ENCODE measurements at places on chromosomes 13 and 19.
A peak's percentile ranks its signal among the peaks of the same experiment; 100 is the strongest.

DNA sequence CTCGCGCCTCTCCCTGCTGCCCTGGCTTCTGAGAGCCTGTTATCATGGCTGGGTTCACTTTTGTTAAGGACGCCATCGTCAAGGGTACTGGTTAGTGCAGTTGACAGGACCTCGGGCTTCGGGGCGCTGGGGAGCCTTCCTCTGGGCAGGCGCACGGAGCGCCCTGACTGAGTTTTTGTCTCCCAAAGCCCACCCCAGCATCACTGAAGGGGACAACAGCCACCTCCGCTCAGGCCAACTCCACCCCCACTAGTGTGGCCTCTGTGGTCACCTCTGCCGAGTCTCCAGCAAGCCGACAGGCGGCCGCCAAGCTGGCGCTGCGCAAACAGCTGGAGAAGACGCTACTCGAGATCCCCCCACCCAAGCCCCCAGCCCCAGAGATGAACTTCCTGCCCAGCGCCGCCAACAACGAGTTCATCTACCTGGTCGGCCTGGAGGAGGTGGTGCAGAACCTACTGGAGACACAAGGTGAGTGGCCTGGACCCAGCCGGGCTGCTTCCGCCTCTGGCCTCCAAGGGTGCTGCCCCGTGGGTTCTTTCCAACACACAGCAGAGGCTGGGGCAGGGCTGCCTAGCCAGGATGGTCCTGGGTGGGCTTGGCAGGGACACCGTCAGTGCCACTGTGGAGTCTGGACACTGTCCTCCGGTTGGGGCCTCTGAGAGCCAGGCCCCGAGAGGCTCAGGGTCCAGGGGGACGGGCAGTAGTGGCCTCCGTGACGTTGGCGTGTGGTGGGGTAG is 16.9 kb downstream of the TSSK6 start:
- no peak for DNase-seq

DNA sequence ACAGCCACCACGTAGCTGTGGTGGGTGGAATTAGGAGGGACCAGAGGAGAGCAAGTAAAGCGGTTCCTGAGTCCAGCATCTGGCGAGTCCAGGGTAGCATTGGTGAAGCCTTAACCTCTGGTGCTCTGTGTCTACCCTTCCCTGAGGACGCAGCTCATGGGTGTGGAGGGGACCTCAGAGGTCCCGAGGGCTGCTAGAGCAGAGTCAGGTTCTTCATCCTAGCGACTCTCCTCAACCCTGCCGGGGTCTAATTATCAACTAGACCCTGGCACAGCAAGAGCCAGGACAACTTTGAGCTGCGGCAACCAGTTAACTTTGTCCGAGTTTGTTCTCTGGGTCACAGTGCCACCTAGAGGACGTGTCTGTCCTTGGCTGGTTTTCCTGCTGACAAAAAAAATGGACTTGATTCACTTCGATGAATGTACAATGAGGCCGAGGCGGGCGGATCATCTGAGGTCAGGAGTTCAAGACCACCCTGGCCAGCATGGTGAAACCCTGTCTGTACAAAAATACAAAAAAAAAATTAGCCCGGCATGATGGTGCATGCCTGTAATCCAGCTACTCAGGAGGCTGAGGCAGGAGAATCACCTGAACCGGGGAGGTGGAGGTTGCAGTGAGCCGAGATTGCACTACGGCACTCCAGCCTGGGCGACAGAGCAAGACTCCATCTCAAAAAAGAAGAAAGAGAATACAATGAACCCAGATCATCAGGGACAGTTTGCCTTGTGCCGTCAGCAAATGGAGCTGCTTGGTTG is 25.0 kb downstream of the TSSK6 start:
- DNase-seq, result peak; percentile 90

DNA sequence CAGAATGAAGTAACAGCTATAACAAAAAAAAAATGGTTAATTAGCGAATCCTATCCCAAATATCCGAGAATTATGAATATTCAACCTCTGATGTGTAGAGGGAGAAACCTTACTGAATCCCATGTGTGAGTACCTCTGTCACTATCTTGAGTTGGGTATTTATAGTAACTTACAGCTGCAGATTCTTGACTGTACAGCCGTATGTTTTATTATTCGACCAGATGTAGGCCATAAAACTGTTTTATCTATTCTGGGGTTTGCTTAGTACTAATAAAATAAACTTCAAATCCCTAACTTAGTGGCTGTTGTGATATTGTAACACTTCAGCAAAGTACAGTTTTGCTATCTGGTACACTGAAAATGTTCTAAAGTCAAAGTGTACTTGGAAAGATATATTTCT is 120.0 kb downstream of the EFNB2 start:
- no peak for DNase-seq

DNA sequence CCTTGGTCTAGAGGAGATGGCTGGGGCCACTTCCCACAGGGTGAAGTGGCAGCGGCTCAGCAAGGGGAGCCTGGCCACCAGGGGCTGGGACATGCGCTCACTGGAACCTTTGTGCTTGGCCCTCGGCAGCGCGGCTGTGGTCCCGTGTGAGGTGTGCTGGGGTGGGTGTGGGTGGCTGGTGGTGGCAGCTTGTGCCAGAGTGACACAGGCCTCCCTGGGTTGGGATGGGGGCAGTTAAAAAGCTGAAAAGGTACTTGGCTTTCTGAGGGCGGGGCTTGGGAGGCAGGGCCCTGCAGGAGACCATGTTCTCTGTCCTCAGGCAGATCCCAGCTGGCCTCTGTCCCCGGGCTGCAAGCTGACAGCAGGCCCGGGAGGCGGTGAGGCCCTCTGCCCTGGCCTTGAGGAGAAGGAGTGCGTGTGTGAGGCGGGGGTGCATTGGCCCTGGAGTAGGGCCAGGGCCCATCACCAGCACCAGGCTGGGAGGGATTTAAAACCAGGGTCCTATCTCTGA is 17.3 kb downstream of the MPND start:
- DNase-seq, result no peak

DNA sequence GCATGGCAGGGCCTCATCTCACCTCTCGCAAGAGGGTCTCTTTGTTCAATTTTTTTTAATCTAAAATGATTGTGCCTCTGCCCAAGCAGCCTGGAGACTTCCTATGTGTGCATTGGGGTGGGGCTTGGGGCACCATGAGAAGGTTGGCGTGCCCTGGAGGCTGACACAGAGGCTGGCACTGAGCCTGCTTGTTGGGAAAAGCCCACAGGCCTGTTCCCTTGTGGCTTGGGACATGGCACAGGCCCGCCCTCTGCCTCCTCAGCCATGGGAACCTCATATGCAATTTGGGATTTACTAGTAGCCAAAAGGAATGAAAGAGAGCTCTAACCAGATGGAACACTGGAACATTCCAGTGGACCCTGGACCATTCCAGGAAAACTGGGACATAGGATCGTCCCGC is 8.0 kb downstream of the FXYD3 start:
- no peak for DNase-seq

- no peak for DNase-seq
Observed at GRCh38 chr19:19209372-19209771, 2.4 kb upstream of the NCAN start.

GRCh38 chr13:90365130-90365529 is 982.4 kb upstream of the MIR17HG start:
- DNase-seq, result no peak

DNA sequence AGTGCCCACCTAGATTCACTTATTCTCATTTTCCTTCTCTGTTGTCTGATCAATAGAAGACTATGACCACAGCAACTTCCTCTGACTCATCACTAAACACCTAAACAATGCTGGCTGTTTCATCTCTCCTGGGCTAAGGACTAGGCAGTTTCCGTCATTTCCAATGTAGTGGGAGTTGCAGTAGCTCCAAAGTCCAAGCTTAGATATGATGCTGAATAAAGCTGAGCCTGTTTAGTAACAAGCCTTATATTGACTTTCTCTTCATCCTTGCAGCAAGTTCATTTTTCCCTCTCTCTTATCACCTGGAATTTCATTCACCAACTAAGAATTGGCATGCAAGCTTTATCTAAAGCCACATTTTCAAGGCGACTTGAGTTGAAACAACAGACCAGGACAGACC is 53.5 kb upstream of the PCDH9 start:
- no peak for DNase-seq

DNA sequence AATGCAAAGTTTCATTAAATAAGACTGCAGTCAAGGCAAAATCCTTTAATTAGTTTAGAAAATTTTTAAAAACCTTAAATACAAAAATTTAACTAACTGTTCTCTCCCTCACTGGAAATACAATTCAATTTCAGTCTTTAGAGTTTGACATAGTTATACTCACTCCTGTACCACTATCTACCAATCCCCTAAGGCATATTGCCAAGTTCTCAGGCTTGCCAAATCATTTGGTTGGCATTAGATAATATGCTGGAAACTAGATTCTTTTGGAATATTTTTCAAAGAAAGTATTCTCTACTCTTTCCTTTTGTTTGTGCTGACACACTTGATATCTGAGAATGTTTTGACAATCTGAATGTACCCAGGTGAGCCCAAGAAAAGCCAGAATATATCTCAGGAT is 77.2 kb downstream of the TSC22D1 start:
- DNase-seq, result no peak

GRCh38 chr13:38602266-38602665 is 84.6 kb upstream of the FREM2 start:
- DNase-seq, result no peak

- DNase-seq, result no peak
Observed at GRCh38 chr13:35549481-35549880, 73.0 kb upstream of the MAB21L1 start.

GRCh38 chr19:18332917-18333530 is 7.4 kb upstream of the PGPEP1 start:
- DNase-seq, result no peak

- DNase-seq, result peak; percentile 12
Observed at GRCh38 chr13:94210816-94211215, 268.7 kb downstream of the DCT start.

- no peak for DNase-seq
Observed at GRCh38 chr13:37413161-37413560, 185.4 kb downstream of the POSTN start.

DNA sequence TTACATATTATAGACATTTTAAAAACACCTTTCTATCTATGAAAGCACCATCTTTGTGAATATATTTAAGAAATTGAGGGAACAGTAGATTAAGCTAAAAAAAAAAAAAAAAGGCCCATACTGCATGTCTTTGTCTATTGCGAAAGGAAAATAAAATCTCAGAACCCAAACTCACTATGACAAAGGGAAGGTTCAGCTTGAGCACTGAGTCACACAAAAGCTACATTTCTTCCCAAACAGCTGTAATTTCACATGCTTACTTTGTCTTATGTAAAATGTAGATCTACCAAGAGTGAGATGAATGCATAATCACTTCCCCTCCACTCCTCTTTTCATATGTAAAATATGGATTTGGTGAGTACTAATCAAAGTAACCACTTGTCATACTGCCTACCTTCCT is 640.1 kb upstream of the KLF12 start:
- no peak for DNase-seq

DNA sequence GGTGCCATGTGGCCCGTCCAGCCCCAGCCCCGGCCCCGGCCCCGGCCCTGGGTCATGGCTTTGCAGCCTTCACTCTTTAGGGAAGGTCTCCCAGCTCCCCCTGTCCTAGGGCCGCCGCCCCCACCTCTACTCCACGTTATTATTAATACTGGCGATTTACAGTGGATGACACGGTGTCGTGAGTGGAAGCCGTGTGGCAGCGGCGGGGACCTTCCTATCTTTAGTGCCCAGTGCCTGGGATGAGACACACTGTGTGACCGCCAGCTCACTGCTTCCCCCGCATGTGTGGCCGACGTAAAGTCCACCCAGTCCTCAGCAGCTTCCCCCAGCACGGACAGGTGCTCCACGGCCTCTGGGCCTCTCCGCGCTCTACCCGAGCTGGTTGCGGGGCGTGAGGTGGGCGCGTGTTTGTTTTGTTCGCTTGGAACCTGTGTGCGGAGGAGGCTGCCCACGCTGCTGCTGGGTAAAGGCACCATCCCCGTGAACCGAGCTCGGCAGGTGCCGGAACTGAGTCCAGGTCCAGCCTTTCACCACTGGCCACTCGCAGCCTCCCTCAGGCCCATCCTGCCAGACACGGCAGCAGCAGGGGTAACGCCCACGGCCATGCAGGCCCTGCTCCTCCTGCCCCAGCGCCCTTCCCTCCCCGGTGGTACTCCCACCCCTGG is 70.9 kb upstream of the MCF2L start:
- no peak for DNase-seq

GRCh38 chr13:25910243-25910642 is 141.6 kb downstream of the SHISA2 start:
- no peak for DNase-seq

- no peak for DNase-seq
Observed at GRCh38 chr13:88257706-88258105, 586.5 kb downstream of the SLITRK5 start.

GRCh38 chr19:1445185-1445931 is 4.6 kb upstream of the APC2 start:
- peak; percentile 89 for DNase-seq

DNA sequence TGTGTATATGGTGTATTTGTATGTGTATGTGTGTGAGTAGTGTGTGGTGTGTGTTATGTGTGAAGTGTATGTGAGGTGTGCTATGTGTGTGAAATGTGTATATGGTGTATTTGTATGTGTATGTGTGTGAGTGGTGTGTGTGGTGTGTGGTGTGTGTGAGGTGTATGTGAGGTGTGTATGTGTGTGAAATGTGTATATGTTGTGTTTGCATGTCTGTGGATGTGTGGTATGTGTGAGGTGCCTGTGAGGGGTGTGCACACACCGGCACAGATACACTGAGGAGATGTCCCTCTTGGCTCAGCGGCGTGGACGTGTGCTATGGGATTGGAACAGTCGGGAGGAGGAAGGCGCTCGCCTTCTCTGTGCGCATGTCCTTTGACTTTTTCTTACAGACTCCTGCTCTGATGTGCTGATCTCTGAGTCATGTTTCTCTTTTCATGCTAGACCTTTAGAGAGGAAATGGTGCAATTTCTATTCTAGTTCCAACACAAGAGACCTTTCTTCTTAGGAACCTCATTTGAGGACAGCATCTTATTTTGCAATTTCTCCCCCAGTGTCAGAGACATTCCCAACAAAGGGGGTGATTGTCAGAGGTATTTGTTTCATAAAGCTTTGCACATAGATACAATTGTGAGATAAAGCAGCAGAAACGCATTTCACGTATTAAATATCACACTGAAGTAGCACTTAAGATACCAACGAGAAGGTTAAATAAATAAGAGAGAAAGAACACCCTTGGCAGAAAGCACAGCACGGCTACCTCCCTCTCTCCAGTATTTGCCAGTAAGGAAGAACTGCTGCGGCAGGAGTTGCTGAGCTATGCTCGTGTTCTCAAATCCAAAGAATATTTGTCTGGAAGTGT is 11.3 kb upstream of the TNFRSF19 start:
- peak; percentile 52 for DNase-seq

- DNase-seq, result no peak
Observed at GRCh38 chr13:56378566-56378965, 762.2 kb upstream of the PRR20A start.

Measured in activated CD4-positive, alpha-beta T cell treated with anti-CD3 and anti-CD28 coated beads for 36 hours (primary cell).